GM19239 (cell line): ENCODE measurements at places on chromosomes 3 and 15.

DNA sequence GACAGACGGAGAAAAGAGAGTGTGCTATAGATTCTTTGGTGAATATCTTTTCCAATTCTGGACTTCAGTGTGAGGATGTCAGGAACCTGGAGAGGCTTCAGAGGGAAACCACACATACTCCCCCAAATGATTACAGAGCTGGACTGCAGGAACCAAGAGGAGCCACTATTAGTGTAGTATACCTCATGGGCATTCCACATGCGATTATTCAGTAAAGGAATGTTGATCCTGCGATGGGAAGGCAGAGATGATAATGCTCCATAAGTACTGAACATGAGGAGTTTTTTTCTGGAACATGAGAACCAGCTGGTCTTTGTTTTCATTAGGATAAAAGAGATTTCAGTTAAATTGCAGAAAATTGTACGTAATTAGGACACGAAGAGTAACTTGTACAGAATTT, 18.7 kb downstream of the STARD9 start:
- no peak for DNase-seq

DNA sequence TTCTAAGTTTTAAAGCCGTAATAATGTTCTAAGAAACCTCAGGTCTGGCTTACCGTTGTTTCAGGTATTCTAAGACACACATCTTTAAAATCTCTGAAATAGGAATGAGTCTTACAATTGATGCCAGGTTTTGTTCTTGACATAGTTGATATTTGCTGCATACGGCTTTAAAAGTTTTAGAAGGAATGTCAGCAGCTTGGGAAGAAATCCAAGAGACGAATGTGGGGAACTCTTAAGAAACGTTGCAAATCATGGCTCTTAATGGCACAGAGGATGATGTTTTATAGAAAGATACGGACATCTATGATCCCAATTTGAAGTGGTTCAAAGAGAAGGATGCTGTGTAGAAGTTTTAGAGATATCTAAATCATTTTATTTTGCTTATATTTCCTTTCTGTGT, 11.5 kb downstream of the NUDT16 start:
- no peak for DNase-seq

DNA sequence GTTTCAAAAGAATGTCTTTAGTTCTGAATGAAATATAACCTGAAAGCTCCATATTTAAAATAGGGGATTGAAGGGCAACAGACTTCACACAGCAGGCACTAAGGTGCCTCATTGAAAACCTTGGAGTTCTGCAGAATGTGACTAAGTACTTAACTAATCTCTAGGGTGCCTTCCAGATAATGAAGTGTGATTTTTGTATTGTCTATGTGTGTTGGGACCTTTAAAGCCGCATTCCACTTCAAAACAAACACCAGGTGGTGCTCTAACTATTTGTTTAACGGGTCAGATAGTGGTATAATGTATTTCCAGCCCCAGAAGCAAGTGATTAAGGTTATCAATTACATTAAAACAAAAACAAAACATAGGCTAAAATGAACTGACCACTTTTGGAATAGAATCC, 28.0 kb downstream of the TFG start:
- no peak for DNase-seq

DNA sequence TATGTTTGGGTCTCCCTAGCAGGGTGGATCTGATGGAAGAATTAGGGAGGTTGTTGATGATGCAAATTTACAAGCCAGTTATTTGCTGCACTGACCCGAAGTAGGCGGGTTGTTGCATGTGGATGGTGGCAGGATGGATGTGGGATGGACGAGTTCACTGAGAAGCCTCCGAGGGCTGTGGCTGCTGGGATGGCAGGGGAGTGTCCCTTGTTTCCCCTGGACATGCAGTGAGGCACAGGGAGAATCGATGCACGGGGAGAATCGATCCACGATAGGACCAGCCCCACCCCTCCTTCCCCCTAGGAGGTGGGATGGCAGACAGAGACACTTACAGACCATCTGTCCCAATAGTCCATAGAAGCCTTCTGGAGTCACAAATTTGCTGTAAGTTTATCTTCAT, 31.0 kb upstream of the KLF13 start:
- DNase-seq = no peak

- no peak for DNase-seq
These were observed 214.5 kb downstream of the ZIC4 start for GRCh38 chr3:147191795-147192385.

DNA sequence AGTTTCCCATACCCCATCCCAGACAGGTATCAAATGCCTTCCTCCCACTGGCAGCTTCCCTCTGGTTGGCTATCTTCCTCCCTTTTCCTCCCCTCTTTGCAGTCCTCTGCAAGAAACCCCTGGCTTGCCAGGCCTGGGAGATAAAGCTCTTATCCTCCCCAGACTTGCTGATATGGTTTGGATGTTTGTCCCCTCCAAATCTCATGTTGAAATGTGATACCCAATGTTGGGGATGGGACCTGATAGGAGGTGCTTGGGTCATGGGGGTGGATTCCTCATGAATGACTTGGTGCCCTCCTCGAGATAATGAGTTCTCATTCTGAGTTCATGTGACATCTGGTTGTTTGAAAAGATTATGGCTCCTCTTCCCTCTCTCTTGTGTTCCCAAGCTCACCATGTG, 32.2 kb upstream of the SNRK start:
- no peak for DNase-seq

- no peak for DNase-seq
These were observed 133.4 kb upstream of the ROPN1 start for GRCh38 chr3:124125315-124125714.

DNA sequence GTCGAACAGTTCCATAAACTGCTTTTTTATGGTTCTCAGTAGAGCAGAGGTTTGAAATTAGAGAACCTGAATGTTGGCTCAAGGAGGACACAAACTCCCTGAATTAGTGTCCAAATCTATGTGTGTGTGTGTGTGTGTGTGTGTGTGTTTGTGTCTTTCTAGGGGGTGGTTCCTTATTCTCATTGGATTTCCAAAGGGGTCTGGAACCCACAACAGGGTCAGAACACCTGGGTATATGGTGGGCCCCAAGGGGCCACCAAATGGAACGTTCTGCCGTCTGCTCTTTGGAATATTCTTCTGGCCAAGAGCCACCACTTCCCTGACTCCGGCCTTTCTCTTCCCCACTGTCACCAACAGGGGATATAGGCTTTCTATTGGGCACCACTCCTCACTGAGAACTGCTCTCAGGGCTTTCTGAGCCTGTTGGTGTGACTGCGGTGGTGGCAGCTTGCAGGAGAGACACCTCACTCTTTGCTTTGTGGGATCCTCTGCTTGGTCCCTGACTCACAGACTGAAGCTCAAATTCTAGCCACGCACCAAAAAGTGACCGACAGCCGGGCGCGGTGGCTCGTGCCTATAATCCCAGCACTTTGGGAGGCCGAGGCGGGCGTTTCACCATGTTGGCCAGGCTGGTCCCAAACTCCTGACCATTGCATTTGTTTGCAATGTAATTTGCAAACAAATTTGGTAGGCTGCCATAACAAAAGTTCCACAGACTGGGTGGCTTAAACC, 47.5 kb upstream of the IDH2 start:
- DNase-seq = no peak

DNA sequence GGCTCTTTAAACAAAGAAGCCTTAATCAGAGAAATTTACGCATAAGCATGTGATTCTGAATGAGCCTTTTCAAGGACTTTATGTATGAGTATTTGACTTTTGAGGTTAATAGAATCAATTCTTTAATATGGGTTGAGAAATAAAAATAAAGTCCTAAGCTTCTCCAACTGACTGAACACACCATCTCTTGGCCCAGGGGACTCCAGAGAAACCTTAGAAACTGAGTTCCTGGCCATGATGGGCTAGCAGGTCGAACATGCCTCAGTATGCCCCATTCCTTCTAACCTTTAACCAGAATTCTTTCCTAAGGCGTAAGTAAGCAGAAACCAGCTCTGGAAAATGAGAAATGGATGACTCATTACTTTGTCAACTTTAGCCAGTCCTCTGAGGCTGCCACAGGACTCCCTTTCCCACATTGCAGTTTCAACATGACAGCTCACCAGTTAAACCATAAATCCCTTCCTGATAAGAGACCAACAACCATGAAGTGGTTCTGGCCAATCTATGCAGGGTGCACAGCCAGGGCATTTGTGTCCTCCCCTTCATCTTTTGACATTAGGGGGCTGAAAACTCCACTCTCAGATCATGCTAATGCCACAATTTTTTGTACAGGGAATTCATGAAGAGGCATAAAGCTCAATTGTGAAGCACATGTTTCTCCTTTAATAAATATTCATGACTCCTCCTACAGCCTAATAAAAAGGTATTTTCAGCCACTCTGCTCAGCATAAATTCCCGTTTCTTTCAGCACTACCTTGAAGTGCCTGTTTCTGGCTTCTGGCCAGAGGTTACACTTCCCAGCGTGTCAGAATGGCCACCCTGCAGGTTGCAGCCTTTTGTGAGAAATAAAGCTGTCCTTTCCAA, 33.3 kb downstream of the TM4SF18 start:
- DNase-seq = no peak

DNA sequence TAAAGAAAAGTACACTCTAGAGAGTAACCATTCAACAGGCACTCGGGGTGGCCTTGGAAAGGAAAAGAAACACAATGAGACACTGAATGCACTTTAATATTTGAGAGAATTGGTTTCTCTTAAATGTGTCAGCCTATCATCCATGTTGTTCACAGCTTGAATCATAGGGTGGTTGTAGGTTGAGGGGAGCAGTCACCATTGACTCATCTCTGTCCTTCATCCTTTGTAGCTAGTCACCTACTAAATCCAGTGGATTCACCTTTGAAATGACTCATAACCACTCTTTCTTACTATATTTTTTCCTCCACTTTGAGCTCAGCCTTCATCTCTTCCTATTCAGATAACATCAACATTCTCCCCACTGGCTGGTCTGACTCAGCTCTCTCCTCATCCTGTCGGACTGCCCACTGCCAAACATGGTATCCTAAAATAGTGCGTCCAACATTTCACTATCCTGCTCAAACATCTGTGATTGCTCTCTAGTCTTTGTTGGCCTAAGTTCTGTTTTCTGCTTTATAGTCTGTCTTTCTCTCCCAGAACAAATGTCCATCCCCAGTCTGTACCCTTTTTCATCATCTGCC, 182.7 kb upstream of the GADL1 start:
- DNase-seq = no peak

DNA sequence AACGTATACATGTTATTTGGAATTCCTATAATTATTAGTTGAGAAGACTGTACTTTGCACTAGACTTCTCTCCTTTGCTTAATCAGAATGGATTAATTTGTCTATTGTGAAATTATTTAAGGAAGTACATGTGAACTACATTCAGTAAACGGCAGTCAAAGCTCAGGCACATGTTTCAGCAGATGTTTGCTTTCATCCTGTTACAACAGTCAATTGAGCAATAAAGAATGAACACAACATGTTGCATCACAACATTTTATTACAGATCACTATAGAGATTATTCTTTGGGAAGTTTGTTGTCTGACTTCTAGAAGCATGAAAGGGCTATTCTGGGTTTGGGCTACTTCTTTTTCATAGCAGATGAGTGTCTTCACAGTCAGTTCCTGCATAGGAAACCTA, 39.2 kb downstream of the RAB27A start:
- no peak for DNase-seq

- no peak for DNase-seq
These were observed 79.0 kb upstream of the VGLL3 start for GRCh38 chr3:87069971-87070370.

DNA sequence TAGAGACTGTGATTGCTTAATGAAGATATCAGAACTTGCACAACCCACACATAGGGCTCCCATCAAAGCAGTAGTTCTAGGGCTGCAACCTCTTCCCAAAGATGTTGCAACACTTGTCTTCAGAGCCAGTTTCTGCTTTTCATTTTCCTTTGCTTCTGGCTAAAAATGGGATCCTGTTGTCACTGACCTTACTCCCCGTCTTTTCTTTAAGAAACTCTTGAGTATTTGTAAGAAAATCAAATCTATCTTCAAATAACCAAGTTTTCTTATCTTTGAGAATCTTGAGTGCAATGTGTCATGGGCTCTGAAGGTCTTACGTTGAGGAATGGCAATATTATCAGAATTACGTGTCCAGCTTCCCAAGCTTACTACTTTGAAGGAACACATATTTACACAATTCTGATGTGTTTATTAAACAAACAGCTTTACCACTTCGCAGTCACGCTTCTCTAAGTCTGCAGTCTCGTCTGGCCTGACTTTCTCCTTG, 24.1 kb downstream of the CACNA1D start:
- DNase-seq = no peak

- no peak for DNase-seq
These were observed 462.9 kb upstream of the PROK2 start for GRCh38 chr3:72247645-72248388.

GRCh38 chr3:94291686-94292085, 228.8 kb downstream of the NSUN3 start:
- no peak for DNase-seq

GRCh38 chr15:56989411-56989924, 71.0 kb downstream of the TCF12 start:
- DNase-seq = no peak
